ENCODE measurements at places on chromosomes 2 and 18.
A peak's percentile ranks its signal among the peaks of the same experiment; 100 is the strongest.

DNA sequence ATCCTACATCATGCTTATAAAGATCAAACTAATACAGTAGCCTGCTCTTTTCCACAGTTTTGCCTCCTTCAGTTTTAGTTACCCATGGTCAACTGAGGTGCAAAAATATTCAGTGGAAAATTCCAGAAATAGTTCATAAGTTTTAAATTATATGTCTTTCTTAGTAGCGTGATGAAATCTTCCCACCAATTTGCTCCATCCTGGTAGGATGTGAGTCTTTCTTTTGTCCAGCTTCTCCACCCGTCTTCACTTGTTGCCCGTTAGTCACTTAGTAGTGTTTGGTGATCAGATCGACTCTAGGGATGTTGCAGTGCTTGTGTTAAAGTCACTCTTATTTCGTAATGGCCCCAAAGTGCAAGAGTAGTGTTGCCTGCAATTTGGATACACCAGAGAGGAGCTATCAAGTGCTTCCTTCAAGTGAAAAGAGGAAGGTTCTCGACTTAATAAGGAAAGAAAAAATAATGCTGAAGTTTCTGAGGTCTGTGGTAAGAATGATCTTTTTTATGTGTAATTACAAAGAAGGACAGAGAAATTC lies 57.0 kb downstream of the CEP192 start:
- DNase-seq = no peak

GRCh38 chr2:37344453-37345361 lies at the start of gene QPCT:
QPCT (plus strand) TSS chr2:37344630; CDS start chr2:37344732, 102 bp downstream.
- no peak for DNase-seq

DNA sequence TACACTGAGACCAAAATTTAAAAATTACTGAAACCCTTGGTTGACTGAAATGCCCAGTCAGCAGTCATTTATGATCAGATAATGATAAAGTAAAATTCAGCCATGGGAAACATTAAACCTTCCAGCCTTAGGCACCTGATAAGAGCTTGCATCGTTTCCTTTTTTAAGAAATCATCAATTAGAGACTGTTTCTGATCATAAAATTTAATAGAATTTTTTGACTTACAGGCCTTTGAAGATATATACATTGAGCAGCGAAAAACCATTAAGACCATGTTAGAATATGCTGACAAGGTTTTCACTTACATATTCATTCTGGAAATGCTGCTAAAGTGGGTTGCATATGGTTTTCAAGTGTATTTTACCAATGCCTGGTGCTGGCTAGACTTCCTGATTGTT lies 99.6 kb upstream of the CSRNP3 start:
- no peak for DNase-seq

GRCh38 chr2:122266636-122267035 lies 511.2 kb downstream of the TSN start:
- DNase-seq = no peak

DNA sequence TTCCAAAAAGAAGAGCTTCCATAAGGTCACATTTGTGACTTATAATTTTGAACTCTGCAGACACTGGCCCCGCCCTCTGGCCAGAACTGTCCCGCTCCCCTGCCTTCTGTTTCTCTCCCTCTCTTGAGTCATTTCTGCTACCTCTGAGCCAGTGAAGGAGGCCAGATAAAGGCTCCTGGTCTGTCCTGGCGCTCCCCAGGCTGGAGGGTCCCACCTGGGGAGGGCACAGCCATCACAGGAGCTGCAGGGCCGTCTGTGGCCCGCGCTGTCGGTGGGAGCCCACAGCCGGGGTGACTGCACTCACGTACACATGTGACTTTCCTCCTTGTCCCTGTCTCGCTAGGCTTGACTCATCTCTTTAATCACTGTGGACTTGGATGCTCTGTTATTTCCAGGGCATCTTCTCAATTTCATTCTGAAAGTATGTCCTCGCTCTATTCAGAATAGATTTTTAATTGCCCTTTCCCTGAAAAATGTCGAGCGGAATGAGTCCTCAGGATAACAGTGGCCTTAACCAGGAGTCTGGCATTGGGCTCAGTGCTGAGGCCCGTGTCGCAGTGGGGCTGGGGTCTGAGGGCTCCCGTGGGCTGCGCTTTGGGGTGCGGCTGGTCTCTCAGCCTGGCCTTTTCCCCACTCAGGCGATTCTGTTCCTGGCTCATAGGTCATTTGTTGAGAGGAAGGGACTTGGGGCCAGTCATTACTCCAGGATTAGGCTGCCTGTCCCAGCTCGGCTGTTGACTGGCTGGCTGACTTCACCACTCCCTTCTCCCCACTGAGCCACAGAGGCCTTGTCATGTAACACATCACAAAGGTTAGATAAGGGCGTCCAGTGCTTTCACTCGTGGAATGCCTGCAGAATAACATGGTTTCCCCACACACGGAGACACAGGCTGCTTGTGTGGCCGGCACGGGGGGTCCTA lies 34.5 kb downstream of the KLHL29 start:
- DNase-seq = peak; percentile 66

- no peak for DNase-seq
These were observed 58.5 kb upstream of the MSH6 start for GRCh38 chr2:47724221-47724981.

GRCh38 chr2:43402002-43402401 lies 175.6 kb upstream of the ZFP36L2 start:
- DNase-seq = no peak

GRCh38 chr2:102484310-102485061 lies 11.5 kb downstream of the SLC9A4 start:
- no peak for DNase-seq

DNA sequence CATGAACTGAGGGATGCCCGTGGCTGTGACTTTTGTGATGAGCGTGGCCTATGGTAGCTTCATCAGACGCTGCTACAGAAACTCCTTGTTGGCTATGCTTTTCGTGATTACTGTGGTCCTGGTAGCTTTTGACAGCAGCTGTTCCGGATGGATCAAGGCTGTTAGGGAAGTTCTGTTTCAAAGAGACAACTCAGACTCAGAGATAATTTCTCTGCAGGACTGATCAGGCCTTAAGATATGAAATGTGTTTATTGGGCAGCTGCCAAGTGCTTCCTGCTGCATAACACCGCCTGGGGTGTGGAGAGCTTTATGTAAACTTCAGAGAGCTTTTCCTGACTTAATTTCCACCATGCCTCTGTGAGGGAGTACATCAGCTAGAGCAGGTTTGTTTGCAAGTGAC lies 243.8 kb downstream of the TSN start:
- DNase-seq = no peak

GRCh38 chr18:62767321-62767720 lies 52.0 kb downstream of the PHLPP1 start:
- no peak for DNase-seq

DNA sequence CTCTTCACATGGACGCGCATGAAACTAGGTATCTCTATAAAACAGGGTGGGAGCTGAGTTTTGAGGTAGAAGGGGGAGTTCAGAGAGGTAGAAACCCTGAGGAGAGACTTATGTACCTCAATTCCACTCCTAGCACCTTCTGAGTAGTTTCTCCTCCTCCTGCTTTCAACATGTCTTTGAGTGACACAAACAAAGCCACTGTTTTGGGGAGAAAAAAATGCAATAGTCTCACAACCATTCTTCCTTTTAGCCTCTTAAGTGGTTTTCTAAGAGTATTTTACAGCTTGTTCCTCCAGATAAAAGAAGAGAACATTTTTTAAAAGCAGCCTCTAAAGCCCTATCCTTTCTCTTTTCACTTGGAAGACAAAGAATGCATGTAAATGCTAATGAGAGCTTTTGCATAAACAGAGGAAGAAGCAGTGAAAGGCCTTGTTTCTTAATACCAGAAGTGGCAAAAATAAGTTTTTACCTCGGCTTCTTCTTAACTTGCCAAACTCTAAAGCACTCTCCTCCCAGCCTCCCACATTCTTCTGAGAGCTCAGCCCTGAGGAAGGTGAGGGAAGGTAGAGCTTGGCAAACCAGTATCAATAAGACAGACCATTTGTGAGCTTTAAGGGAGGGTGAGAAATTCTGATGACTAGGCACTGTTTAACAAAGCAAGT lies 1304.4 kb upstream of the ACVR2A start:
- DNase-seq = no peak

DNA sequence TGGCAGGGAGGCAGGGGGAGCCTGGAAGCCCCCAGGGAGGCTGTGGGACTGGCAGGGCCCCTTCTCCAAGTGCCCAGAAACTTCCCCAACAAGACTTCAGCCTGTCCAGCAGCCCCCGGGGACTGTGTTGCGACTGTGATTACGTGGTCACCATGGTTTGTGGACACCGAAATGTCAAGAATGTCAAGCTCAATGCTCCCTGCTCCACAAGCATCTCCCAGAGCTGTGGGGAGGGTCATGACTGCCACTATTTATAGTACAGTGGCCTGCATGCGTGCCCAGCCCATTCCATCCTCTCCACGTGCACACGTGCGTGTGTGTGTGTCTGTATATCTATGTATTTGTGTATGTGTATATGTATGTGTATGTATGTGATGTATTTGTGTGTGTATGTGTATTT lies 93.8 kb upstream of the MBOAT2 start:
- DNase-seq = no peak

- no peak for DNase-seq
These were observed 250.1 kb downstream of the BCL2 start for GRCh38 chr18:63069496-63069895.
